NCI-H1092 treated with DMSO at 0.1 percent for 48 hours (cell line): ENCODE measurements at places on chromosomes 12 and 14.

DNA sequence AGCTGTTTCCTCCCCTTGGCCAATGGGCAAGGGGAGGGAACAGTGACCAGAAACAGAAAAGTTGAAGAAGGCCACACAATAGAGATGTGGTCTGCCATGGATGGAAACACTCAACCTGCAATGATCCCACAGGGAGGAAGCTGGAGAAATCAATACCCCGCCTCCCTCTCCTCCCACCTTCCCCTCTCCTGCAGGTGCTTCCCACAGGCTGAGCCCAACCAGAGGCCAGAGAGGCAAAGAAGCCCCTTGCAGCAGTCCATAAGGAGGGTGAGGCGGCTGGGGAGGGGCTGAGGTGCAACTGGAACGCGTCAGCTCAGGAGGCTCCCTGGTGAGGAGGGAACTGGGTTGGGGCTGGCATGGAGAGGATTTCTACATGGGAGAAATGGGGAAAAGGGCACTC lies 84.0 kb downstream of the RNF34 start:
- no peak for DNase-seq

GRCh38 chr14:94380225-94381148 lies 7.9 kb downstream of the SERPINA1 start:
- no peak for DNase-seq

GRCh38 chr12:118373616-118374015 lies 909 bp upstream of the TAOK3 start:
- no peak for DNase-seq

DNA sequence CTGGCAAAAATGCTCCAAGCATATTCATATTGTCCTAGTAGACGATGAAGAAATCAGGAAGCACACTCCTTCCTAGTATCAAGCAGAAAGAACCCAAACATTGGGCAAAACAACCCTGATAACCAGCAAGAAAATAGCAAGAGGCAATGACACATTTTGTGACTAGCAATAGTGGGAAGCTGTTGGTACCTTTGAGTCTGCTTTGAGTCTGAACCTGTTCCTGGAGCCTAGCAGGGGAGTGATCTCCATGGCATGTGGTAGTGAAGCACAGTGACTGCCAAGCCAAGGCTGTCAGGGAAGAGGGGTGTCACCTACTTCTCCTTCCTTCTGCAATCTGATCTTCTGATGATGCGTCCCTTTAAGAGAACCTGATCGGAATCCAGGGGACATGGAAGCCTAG lies 533.9 kb downstream of the VRK1 start:
- DNase-seq: no peak

- DNase-seq: no peak
Measured at GRCh38 chr14:73678698-73679097, 33.9 kb downstream of the DNAL1 start.

- DNase-seq: no peak
Measured at GRCh38 chr12:78037707-78038106, 207.0 kb downstream of the NAV3 start.

- DNase-seq: no peak
Measured at GRCh38 chr14:75832621-75833297, 149.0 kb downstream of the TGFB3 start.

- DNase-seq: no peak
Measured at GRCh38 chr12:82817368-82817767, 130.7 kb downstream of the TMTC2 start.

- no peak for DNase-seq
Measured at GRCh38 chr12:29054858-29055663, 94.0 kb upstream of the FAR2 start.

GRCh38 chr12:5688226-5688625 lies 256.3 kb downstream of the NTF3 start:
- no peak for DNase-seq

DNA sequence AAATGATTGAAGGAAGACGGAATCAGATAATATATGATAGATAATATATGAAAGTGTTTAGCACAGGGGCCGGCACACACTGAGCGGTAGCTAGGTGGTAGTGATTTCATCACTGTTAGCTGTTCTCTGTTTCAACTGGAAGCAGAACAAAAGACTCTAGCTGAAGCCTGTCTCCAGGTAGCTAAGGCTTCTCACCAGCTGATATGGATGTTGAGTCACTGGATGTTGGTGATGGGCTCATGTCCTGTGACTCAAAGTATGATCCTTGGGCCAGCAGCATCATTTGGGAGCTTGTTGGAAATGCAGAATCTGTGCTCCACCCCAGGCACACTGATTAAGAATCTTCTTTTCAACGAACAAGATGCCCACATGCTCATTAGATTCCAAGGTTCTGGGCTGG lies 21.7 kb upstream of the KCNA5 start:
- no peak for DNase-seq

GRCh38 chr12:49041881-49042484 lies 18.6 kb downstream of the KMT2D start:
- DNase-seq: no peak

GRCh38 chr14:74217672-74218448 lies 21.4 kb upstream of the VSX2 start:
- DNase-seq: peak; percentile 49

- no peak for DNase-seq
Measured at GRCh38 chr14:67564236-67564635, 31.1 kb downstream of the PLEKHH1 start.

GRCh38 chr14:72543341-72543740 lies 350.6 kb downstream of the DPF3 start:
- no peak for DNase-seq

DNA sequence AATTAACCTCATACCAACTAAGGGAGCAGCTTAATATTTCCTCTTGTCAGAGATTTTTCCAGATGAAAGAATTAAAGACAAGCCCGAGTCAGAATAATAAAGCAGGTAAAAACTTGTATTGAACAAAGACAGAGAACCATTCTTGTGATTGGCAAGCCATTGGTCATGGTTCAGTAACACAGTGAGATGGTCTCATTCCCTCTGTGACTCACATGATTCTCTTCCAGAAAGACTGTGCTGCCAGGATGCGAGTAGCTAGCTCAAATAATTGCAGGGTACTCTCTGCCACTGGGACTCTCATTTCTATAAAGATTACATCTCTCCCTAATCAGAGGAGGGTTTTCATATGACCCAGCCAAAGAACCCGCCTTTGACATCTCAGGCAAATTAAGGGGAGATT lies 179.4 kb downstream of the PHLDA1 start:
- peak; percentile 34 for DNase-seq

DNA sequence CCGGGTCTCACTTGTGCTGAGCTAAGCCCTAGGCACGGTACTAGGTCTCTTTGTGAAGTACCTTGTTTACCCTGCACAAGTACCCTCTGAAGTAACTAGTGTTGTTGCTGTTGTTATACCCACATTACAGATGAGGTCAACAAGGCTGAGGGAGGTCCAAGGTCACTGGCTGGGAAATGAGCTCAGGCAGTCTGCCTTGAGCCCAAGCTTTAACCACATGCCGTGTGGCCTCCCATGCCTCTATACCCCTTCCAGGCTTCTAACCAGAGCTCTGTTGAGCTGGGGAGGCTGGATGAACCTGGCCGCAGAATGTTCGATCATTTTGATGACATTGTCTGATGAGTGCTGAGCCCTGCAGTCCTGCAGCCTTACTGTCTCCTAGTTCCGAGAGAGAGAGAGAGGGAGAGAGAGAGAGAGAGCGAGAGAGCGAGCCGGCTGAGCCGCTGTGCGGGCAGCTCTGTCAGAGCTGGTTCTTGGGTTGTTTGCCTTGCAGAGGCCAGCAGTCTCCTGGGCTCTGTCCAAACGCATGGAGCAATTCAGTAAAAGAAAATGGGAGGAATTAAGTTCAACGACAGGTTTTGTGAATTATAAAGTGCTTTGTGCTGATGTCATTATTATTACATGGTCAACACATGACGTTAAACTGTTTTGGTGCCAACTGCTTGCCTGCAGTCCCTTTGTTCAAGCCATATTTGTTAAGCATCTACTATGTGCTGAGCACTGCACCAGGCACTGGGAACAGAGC lies 13.1 kb downstream of the JDP2 start:
- DNase-seq: no peak

GRCh38 chr14:100074431-100075100 lies 9.3 kb downstream of the EVL start:
- no peak for DNase-seq

DNA sequence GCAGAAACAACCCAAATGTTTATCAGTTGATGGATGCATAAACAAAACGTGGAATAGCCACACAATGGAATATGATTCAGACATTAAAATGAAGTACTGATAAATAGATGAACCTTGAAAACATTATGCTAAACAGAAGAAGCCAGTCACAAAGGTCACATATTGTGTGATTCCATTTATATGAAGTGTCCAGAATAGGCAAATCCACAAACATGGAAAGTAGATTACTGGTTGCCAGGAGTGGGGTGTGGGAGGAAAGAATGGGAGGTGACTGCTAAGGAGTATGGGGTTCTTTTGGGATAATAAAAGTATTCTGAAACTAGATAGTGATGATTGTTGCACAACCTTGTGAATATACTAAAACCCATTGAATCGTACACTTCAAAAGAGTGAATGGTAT lies 1.3 kb upstream of the HSD17B6 start:
- DNase-seq: no peak
